Kidney epithelial cell (primary cell): ENCODE measurements at places on chromosomes 4 and X. TPM values are rescaled to one million over a fixed set of nuclear protein-coding genes. Genes with fewer than 3 reads are reported as not detected.

- DNase-seq, result no peak
Observed at GRCh38 chr4:189084671-189085070, 856.0 kb upstream of the FRG1 start.

DNA sequence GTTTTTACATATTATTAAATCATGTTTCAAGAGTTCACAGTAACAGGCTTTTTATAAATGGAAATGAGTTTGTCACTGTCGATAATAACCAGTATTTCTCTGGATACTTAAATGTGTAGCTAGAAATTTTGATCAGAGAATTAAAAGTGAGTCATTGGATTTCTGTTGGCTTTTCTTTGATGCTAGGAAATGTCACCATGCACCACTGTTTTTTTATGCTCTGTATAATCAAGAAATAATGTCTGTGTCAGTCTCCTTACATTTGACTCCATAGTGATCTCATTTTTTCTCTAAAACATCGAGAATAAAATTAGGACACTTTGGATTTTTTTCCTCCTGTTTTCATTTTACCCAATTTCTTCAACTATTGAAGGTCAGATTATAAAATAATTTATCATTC lies 234.2 kb downstream of the RAPGEF2 start:
- no peak for DNase-seq

DNA sequence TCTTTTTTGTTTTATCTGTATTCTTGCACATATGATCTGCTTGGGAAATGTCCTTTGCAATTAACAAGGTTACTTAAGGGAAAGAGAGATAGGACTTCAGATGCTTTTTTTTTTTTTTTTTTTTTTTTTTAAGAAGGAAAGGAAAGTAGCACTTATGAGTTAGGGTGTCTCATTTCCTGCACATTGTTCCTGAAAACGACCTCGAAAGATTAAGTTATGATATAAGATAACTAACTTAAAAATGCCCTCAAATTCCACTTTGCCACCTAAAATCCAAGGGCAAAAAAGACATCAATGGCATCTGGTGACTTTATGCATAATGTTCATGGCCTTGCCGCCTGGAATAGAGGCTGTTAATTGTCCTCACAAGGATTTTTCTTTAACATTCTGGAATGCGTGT lies 44.9 kb downstream of the PCDH7 start:
- DNase-seq, result no peak

DNA sequence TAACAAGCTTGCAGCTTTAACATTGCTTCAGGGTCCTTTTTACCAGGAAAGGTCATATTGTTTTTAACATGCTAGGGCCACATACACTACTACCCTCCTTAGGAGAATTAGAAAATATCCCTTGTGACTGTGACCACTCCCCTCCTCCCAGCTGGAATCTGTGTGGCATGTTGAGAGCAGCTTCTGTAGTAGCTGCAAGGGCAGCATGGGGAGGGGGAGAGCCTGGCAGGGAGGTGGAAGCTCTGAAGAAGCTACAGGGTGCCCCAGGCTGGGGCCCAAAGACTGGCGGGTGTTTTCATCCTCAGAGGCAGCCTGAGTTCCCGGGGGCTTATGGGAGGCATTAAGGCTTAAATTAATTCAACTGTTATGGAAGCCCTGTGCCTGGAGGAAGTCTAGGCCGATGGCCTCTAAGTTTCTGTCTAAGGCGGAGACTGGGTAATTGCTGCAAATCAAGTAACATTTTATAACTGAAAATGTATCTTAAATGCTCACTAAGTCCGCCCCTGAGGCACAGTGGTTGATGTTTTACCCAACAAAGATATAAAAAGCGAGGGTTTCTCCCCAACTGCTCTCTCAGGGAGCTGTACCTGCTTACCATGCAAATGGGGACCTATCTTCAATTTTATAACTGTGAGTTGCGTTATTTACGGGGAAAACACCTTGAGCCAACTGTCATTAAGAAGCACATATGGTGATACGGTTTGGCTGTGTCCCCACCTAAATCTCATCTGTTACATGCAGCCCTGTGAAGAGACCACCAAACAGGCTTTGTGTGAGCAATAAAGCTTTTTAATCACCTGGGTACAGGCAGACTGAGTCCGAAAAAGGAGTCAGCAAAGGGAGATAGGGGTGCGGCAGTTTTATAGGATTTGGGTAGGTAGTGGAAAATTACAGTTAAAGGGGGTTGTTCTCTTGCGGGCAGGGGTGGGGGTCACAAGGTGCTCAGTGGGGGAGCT lies 37.4 kb upstream of the STS start:
- no peak for DNase-seq

GRCh38 chr4:70158576-70158975 lies 4.5 kb downstream of the PRR27 start:
- DNase-seq, result no peak

The IBSP gene
- total RNA-seq, result not detected in 2 replicates

GRCh38 chr4:185040523-185040922 lies 22.2 kb downstream of the HELT start:
- no peak for DNase-seq

DNA sequence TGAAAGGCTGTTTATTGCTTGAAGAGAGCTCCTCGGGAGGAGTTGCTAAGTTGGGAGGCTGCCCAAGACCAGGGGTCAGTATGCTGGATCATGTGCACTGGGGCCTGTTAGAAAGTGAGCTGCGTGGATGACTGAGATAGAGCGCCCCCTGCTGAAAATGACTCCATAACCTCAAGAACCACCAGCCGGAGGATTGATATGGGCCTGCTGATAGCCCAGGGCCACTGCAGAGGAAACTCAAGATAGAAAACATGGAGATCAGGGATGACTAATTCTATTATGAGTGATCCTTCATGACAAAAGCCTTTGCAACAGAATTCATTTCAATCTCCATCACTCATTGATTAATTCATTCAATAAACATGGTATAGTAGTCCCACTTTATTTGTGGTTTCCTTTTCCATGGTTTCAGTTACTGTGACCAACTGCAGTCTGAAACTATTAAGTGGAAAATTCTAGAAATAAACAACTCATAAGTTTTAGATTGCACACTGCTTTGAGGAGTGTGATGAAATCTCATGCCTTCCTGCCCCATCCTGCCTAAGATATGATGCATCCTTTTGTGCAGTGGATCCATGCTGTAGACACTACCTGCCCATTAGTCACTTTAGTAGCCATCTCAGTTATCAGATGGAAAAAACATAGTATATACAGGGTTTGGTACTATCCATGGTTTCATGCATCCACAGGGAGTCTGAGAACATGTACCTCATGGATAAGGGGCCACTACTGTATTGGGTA lies 126.7 kb upstream of the MBNL3 start:
- no peak for DNase-seq
